ENCODE measurements at places on chromosomes 4 and X.
A peak's percentile ranks its signal among the peaks of the same experiment; 100 is the strongest.

DNA sequence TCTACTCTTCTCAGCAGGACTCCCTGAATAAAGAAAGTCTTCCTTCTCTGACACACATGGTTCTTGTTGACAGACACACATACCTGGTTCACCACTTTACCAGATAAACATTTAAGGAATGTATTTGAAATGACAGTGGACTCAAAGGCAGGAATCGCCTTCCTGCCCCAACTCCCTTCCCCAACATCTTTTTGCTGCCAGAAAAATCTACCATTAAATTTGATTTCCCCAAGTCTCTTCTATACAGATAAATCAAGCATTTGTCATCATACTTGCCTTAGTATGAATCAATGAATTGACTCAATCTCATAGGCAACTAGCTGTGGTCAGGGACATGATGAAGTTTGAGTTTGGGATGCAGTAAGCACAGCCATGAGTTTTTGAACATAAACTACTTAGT lies 23.3 kb upstream of the ANXA5 start:
- no peak for DNase-seq

DNA sequence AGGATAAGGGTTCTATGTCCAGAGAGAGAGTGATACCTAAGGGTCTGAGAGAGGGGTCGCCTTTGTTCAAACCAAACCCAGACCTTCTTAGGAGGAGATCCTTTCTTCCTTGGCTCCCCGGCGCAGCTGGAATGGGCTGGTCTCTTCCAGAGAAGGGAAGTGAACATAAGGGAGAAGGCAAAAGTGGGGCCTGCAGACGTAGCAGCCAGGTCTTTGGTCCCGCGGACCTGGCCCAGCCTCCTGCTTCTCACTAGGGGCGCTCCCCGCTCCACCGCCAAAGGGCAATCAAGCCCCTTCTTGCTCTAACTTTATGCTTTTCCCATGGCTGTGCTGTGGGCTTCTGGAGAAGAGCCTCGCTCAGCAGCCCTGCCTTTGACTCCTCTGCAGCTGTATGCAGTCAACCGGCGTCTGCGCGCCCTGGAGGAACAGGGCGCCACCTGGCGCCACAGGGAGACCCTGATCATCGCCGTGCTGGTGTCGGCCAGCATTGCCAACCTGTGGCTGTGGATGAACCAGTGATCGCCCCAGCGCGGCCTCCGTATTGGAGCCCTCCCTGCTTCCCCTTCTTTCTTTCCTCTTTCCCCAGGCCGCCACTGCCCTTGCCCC lies 6.5 kb downstream of the FATE1 start:
- DNase-seq = peak; percentile 31

DNA sequence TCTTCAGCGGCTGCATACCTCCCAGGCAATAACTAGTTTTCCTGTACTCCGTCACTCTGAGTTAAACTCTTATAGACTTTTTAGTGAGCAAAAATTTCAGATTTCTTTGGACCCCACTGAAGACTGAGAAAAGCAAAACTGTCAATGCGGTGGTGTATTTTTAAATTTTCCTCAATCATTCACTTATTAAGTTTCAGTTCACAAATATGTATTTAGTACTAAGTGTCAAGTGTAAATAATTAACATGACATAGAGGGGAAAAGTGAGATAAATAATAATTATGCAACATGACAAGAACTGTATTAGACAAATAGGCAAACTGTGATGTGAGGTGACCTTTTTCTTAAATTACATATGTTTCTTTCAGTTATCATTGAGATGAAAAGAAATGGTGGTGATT lies 124.4 kb downstream of the NAF1 start:
- DNase-seq = no peak

DNA sequence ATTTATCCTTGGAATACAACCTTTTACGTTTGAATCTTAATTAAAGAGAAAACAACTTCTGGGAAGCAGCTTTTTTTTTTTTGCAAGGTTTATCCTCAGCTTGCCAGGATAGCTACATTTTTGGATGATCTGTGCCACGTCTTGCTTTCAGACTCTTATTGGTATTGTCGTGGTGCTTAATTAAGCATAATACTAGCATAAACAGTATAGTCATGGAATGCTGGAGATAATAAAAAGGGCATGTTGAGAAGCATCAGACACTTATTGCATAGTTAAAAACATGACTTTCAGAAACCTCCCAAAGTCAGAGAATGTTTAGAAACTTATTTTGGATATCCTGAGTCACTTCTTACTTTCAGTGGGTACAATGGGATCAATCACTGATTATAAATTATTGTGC lies 77.0 kb downstream of the PALLD start:
- DNase-seq = no peak

DNA sequence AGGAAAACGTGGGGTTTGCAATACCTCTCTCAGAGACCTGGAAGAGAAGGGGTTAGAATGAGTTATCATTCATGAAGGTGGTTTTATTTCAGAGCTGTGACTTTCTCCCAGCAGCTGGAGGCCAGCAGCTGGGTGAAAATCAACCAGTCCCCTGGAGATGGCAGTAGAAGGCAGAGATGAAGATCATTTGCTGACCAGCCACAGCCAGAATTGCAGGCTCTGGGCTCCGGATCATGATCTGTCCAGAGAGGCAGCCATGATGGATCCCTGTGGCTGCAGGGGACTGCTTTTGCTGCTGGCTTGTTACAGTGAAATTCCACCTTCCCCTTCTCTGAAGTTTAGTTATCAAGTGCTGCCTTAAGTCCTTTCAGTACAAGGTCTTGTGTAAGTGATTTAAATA lies 46.9 kb upstream of the TAB3 start:
- peak; percentile 31 for DNase-seq

GRCh38 chrX:150766351-150767044 lies 73.3 kb downstream of the MTMR1 start:
- DNase-seq = no peak

GRCh38 chrX:95065151-95065550 lies 1391.1 kb downstream of the FAM133A start:
- no peak for DNase-seq

- DNase-seq = no peak
Observed at GRCh38 chrX:147550217-147550616, 361.5 kb upstream of the FMR1 start.

DNA sequence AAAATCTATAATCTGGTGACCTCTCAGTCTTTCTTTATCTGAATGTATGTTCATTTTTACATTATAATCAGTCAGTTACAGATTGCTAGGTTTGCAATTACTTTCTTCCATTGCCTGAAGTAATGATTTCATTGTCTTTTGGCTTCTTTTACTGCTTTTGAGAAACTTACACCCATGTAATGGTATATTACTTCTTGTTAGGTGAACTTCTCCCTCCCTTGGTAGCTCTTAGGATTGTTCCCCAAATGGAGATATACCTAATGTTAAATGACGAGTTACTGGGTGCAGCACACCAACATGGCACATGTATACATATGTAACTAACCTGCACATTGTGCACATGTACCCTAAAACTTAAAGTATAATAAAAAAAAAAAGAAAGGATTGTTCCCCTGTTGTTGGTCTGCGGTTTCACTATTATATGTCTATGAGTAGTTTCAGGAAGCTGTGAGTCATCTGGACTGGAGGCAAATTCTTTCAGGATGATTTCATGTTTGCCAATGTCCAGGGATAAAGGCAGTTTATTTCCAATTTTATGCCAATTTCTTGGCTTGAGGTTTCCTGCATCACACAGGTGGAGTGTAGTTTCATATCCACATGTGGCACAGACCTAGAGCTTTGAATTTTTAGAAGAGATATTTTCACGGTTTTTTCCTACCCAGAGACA lies 21.8 kb downstream of the SPANXC start:
- peak; percentile 65 for DNase-seq

- no peak for DNase-seq
Observed at GRCh38 chr4:39103291-39103690, 41.3 kb downstream of the KLHL5 start.

DNA sequence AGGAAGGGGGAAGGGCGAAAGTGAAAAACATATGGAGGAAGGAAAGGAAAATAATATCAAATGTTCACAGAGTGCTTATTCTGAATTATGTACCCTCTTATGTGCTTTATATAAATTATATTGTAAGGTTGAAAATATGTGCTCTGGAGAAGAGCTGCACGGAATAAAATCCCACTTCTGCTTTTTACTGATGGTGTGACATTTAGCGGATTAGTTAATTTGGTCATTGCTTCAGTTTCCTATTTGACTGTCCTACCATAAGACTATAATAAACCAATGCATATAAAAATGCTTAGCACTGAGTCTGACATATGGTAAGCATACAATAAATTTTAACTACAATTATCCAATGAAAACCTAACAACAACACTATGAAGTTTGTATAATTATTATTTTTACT lies 86.2 kb downstream of the NPFFR2 start:
- no peak for DNase-seq

- DNase-seq = no peak
Observed at GRCh38 chr4:86132468-86132867, 227.4 kb downstream of the MAPK10 start.

GRCh38 chrX:37349221-37350033 lies at the start of gene PRRG1:
Gene PRRG1, plus strand, starts transcription at chrX:37349364. Its CDS starts 56,886 bp downstream, at chrX:37406250.
- DNase-seq = peak; percentile 77

GRCh38 chr4:186012071-186012470 lies 56.9 kb upstream of the TLR3 start:
- no peak for DNase-seq

DNA sequence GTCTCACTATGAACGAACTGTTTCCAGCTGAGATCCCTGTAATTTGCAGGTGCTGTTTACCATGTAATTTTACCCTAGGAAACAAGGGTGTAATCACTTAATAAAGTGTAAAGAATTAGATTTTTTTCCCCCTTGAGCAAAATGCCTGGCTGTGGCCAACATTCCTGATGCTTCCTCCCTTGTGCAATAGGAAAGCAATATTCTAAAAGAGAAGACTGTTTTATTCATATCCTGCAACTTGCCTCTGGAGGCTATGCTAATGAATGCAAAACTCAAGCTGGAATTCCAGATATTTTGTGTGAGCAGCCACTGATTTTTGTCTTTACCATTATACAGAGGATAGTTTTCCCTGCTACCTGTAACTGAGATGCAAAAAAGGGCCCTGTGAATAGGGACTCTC lies 98.0 kb downstream of the AWAT2 start:
- no peak for DNase-seq

DNA sequence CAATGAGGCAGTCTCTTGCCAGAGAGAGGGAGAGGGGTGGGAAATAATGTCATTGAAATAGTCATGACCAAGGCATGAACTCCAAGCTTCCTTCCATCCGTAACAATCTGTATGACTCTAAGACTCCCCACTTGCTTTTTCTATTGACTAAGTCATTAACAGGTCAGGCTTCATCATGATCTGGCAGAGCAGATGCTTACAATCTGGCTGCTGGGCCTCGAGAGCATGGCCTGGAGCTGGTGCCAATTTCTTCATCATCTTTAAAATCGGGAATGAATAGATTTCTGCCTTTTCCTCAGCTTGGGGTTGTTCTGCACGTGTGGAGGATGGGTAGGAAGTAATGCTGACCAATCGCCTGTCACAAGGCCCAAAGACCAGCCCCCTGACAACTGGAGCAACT lies 280.6 kb upstream of the CLNK start:
- no peak for DNase-seq

- peak; percentile 71 for DNase-seq
Observed at GRCh38 chrX:138745196-138745595, 33.7 kb upstream of the FGF13 start.

DNA sequence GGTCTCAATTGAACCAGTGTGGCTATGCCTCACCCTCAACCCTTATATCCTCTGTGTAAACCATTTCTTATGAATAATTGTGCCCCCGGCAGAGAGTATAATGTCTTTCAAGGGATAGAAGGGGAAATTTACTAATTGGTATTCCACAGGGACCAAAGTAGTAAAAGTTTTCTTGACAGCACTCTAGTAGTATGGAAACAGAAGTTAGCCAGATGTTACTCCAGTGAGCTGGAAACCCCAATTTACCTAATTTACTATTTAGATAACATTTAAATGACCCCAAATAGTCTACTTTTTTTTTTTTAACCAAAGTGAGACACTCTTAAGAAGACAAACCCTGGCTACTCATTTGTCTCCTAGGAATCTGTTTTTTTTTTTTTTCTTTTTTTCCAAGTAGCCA lies 32.3 kb downstream of the DTHD1 start:
- DNase-seq = no peak

- DNase-seq = no peak
Observed at GRCh38 chr4:93960450-93960849, 131.9 kb downstream of the ATOH1 start.

GRCh38 chrX:50115973-50116372 lies 84.8 kb downstream of the AKAP4 start:
- no peak for DNase-seq

DNA sequence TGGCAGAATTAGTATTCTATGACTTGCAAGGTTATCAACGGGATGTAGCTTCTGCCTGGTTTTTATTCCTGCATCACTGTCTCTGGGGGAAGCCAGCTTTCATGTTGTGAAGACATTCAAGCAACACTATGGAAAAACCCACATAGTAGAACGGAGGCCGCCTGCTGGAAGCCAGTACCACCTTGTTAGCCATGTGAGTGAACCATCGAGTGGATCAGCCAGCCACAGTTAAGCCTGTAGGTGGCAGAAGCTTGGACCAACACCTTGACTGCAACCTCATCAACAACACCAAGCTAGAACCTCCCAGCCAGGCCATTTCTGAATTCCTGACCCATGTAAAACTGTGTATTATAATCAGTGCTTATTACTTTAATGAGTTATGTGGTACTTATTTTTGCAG lies 538.2 kb downstream of the KCNIP4 start:
- no peak for DNase-seq

GRCh38 chr4:182745237-182745636 lies 171.9 kb downstream of the DCTD start:
- DNase-seq = no peak

- DNase-seq = peak; percentile 87
Observed at GRCh38 chr4:138897811-138898226, 117.8 kb upstream of the NOCT start.

DNA sequence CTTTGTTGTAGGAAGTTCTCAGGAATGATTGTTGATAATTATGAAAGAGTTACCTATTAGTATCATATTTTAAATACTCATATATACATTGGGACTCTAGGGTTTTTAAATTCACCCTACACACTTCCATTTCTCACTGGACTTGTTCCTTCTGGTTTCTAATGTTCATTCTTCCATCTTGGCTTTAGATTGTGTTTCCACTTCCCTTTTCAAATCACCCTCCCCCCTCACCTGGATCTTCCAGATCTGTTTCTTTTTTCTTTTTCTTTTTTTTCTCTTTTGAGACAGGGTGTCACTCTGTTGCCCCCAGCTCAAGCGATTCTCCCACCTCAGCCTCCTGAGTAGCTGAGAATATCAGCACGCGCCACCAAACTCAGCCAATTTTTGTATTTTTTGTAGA lies 6.7 kb upstream of the KIT start:
- no peak for DNase-seq

GRCh38 chr4:53365486-53366300 lies at the start of gene SCFD2:
Gene SCFD2, minus strand, starts transcription at chr4:53366061.
- DNase-seq = peak; percentile 97

- DNase-seq = no peak
Observed at GRCh38 chrX:40508560-40508959, 72.2 kb upstream of the ATP6AP2 start.

DNA sequence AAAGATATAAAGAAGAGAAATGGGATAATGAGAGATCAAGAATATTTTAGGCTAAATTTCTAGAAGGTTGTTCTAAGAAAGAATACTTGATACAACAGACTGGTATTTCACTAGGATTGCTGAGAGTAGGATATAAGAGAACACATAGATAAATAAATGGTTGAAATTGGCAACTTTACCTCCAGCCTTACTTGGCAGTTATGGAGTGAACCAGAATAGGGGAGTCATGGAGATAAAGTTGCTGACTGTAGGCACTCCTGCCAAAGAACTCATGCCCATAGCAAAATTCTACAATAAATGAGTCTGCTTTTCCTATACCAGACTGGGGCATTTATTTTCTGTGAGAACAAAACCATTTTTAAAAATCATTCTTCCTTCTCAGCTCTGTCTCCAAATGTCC lies 26.4 kb upstream of the MMRN1 start:
- no peak for DNase-seq

GRCh38 chr4:174873931-174874330 lies 44.2 kb upstream of the ADAM29 start:
- peak; percentile 1 for DNase-seq
